ENCODE measurements at places on chromosomes 2 and 18.

GRCh38 chr18:67514901-67515540 is 1.5 kb downstream of the DSEL start:
- DNase-seq: no peak

DNA sequence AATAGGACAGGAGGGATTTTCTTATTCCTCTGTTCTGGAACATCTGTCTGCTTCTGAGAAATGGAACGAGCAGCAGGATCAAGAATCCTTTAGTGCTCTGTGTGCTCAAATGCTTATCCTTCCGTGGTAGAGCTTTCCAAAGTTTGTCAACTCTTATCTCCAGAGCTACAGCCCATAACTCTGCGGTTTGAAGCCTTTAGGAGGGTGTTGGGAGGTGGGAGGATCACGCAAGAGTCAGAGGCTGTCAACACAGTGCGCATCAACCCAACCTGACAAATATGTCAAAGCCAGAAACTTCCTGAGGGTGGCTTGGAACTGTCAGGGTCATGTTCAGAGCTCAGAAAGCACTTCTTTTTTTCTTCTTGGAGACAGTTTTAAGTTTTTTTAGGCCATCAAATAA is 95.9 kb downstream of the CRIM1 start:
- no peak for DNase-seq

DNA sequence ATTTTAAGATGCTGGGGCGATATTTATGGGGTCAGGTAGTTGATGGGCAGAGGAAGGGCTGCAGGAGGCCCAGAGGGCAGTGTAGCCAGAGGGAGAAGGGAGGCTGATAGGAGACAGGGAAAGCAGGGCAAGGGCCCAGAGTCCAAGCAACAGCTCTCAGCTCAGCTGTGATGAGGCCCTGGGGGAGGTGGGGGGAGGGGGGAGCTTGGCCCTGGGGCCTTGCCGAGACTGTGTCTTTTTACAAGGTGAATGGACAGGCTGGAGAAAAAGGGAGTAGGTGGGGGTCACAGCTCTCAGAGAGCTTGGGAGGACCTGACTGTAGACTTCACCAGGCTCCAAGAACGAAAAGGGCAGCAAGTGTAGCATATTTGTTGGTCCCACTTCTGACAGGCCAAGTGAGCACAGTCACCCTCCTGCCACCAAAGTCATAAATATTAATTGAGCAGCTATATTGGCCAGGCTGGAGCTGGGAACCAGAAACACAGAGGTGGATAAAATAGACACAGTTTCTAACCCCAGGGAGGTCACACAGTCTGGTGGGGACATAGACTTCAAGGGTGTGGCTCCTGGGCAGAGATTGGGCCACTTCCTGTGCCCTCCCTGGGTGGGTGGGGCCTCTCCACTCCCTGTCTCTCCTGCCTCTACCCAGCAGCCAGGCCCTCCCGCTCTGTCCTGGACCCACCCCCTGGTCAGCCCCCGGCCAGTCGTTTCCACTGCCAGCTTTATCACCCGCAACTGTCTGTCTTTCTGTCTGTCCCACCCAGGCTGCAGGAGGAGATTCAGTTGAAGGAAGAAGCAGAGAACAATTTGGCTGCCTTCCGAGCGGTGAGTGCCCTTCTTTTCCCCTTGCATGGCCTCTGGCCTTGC is 1.4 kb downstream of the DES start:
- DNase-seq: no peak

DNA sequence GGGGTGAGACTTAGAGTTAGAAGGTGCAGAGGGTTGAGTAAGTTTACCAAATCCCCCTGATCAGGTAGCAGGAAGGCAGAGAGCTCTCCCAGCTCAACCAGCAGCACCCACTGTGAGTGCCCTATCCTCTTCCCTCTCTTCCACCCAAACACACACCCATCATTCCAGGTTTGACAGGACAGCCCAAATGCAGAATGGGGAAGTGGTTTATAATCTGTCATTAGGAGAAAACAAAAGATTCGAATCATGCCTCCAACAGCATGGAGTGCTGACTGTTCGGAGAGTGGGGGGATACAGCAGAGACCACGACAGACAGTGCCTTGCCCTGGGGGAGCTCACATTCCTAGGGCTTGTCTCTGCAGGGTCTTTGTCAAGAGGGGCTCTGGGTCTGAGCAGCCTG is 11.7 kb downstream of the CXCR2 start:
- DNase-seq: no peak

- no peak for DNase-seq
Observed at GRCh38 chr2:114468343-114468742, 25.9 kb downstream of the DPP10 start.

GRCh38 chr18:13067124-13067523 is 76.0 kb downstream of the CEP192 start:
- DNase-seq: no peak

- DNase-seq: no peak
Observed at GRCh38 chr2:83695037-83695436, 764.0 kb downstream of the SUCLG1 start.

GRCh38 chr2:8624855-8625398 is 56.9 kb upstream of the ID2 start:
- DNase-seq: no peak

DNA sequence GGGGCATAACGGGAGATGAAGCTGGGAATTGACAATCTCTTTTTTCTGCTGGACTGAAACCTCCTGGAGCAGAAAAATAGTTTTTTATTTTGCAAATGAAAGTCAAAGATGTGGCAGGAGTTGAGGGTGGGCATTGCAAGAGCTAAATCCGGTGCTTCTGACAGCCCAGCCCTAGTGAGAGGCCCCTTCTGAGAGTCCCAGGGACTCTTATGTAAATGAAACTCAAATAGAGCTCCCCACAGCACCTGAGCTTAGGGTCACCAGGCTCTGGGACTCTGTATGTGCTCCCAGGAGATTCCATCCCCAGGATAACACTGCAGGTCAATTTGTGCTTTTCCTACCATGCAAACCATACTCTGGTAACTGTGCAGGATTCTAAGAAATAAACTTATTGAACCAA is 192.8 kb downstream of the ANKRD30B start:
- DNase-seq: no peak

- no peak for DNase-seq
Observed at GRCh38 chr2:118773826-118774225, 73.6 kb downstream of the EN1 start.

GRCh38 chr2:177380181-177380580 is 12.4 kb upstream of the AGPS start:
- DNase-seq: no peak

GRCh38 chr2:214481204-214481603 is 70.3 kb downstream of the VWC2L start:
- DNase-seq: peak; percentile 21

- no peak for DNase-seq
Observed at GRCh38 chr2:197710424-197711042, 5.4 kb downstream of the MARS2 start.

DNA sequence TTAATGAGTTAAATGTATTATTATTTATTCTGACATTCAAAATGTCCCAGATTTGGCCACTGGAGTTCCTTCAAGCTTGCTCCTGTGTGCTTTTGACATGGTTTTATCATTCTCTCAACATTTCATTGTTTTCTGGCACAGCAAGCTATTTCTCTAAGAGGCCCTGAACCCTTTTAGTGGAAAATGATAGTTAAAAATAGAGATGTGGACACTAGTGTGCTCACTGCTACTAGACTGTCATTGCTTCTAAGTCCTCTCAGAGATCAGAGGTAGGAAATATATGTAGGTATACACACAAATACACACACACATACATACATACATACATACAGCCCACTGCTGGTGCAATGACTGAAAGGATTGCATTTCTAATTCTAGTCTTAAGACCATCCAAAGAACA is 25.5 kb downstream of the WDPCP start:
- no peak for DNase-seq

- DNase-seq: no peak
Observed at GRCh38 chr2:60628615-60629304, 75.3 kb upstream of the BCL11A start.

- DNase-seq: no peak
Observed at GRCh38 chr2:238183821-238184220, 19.7 kb downstream of the ILKAP start.

- no peak for DNase-seq
Observed at GRCh38 chr2:46304635-46305034, 7.4 kb downstream of the EPAS1 start.

DNA sequence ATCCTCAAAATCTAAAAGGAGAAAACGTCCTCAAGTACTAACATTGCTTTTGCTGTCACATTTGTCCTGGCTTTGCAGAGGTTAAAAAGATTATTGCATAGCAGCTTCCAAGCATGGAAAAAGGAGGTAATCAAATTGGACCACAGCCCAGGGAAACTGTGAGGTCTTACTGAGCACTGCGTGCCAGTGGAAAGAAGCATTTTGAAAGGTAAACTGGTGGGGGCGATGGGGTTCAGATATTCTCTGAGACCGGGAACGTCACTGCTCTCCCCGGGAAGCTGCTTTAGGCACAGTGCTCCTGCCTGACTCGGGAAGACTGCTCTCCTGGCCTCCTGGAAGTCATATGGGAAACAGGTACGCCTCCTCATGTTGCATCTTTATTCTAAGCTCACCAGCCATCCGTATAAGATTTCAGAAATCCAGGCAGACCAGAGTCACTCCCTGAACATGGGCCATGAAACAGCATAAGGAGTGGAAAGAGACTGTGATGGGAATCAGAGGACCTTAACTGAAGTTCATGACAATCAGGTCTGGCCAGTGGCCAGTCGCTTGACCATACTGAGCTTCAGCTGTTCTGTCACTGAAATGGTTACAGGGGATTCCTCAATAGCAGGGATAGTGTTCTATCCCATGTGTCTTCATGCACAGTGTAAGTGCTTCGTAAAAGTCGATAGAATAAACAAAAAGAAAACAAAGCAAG is 284.1 kb downstream of the TRIB2 start:
- DNase-seq: no peak

- DNase-seq: no peak
Observed at GRCh38 chr2:236221798-236222197, 42.4 kb downstream of the ASB18 start.

DNA sequence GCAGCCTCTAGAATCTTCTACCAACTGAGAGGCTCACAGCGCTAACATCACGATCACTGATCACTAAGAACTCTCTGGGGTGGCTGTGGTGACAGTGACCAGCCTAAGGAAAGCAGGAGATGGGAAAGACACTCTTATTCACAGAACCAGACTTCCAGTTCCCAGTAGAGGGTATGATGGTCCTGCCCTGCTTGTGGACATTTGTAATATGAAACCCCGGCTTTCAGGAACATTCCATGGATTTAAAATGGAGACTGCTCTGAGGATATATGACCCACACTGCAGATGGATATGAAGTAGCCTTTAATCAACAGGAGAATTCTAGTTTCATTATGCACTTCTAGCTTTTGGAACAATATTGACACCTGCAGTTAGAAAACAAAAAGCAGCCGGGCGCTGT is 131.8 kb downstream of the AFF3 start:
- DNase-seq: no peak

Data from GM04504 (cell line).